ENCODE measurements at places on chromosomes 6 and 20. TPM values are rescaled to one million over a fixed set of nuclear protein-coding genes. Genes with fewer than 3 reads are reported as not detected.

Gene SPTLC3
- 0.05 TPM for total RNA-seq

Gene LTA
- 19.4 TPM for total RNA-seq

Gene SLC17A3
- 0.55 TPM for total RNA-seq

Gene ASF1A
- total RNA-seq, result 51.1 TPM

Gene SIGLEC1
- total RNA-seq, result not detected

DNA sequence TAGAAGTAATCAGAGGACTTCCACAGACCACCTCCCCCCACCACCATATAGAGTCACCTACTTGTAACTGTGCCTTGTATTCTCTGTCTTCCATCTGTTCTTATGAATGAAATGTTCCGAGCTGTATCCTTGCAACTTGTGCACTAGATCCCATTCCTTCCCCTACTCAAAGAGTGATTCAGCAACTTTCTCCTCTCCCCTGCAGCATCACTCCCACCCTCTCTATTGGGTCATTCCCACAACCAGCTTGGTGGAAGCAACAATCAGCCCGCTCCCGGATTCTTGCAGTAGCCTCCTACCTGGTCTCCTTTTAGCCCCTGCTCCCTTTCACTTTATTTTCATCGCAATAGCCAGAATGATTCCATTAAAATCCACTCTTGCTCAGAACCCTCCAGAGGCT is 34.9 kb upstream of the REV3L start:
- DNase-seq, result no peak
- peaks cover 22% of the 10 kb centered on the region for H3K4me1 ChIP-seq
- H3K27me3 ChIP-seq, result no peaks in the 10 kb centered on the region
- H3K27ac ChIP-seq, result no peak overlapping the region
- H3K4me3 ChIP-seq, result no peak overlapping the region

DNA sequence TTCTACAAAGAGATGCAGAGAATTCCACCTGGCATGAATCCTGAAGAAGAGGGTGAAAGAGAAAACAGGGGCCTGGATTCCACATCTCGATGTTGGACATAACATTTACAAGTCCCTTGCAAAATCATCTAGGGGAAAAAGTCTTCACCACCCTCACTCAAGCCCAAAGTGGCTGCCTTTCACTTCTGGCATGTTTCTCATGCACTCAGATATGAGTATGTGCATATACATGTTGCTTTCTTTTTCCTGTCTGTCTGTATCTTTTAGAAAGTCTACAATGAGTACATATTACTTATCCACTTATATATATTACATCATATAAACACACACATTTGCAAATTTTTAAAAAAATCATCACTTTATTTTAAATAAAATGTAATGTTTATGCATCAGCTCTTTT is 159.3 kb downstream of the KIF6 start:
- H3K27me3 ChIP-seq, result peaks cover 8% of the 10 kb centered on the region
- no peaks in the 10 kb centered on the region for H3K36me3 ChIP-seq
- no peak for DNase-seq
- no peaks in the 10 kb centered on the region for H3K4me1 ChIP-seq
- H3K27ac ChIP-seq, result no peak overlapping the region

DNA sequence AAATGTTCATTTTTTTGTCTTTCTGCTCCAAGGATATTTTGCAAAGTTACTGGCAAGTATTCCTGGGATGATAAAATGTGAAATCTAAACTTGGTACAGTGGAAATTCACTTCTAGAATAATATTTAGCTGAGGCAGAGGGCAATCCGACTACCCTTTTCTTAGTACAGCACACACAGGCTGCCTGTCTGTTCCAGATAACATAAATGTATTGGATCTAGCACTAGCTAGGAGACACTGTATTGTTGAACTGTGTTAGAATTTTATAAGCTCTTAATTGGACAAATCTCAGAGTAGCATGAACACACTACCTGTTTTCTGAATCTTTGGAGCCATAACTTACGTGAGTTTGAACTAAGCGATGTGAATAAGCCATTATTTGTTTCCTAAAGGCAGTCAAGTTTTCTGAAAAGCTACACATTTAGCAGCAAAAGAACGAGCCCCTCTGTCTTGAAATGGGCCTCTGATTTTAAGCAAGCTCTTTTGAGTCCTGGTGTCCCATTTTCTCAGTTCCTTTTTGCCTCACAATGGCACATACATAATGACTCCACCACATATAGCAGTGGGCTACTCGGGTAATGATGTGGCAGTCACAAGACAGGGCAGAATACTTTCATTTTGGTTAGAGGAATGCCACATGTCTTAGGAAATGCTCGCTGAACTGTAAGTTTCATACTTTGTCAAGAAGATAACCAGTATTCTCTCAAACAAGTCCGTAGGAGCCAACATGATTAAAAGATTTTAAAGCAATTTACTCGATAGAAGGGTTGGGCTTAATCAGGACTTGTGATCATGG is 116.5 kb upstream of the ESR1 start:
- no peaks in the 10 kb centered on the region for H3K36me3 ChIP-seq
- peaks cover 4% of the 10 kb centered on the region for H3K27me3 ChIP-seq
- peaks cover 18% of the 10 kb centered on the region for H3K4me1 ChIP-seq
- DNase-seq, result peak; percentile 49

- H3K27ac ChIP-seq, result no peak overlapping the region
- no peak for DNase-seq
- H3K27me3 ChIP-seq, result peaks cover 14% of the 10 kb centered on the region
- H3K4me3 ChIP-seq, result no peak overlapping the region
- no peaks in the 10 kb centered on the region for H3K36me3 ChIP-seq
These were observed 157.6 kb downstream of the SH3BGRL2 start for GRCh38 chr6:79788756-79789155.

DNA sequence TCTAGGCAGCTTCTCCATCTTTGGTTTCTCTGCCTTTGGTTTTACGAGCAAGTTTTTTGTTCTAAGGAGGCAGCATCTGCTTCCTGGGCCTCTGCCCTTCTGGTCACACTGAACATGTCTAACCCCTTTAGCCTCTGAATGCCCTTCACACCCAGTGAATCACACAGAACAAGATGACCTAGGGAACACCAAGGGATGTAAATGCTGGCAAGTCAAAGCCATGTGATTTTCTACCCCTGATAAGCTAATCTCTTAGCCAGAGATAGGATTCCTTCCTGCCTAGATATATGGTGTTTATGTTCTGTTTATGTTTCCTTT is 7.2 kb upstream of the BPIFB6 start:
- H3K36me3 ChIP-seq, result no peaks in the 10 kb centered on the region
- H3K4me1 ChIP-seq, result no peaks in the 10 kb centered on the region
- no peaks in the 10 kb centered on the region for H3K27me3 ChIP-seq

GRCh38 chr6:33633462-33634158 is 12.5 kb downstream of the ITPR3 start:
- DNase-seq, result peak; percentile 66
- peaks cover 61% of the 10 kb centered on the region for H3K4me1 ChIP-seq
- H3K27me3 ChIP-seq, result no peaks in the 10 kb centered on the region
- peaks cover 39% of the 10 kb centered on the region for H3K36me3 ChIP-seq
- H3K27ac ChIP-seq, result peak overlapping the region; percentile 46

- H3K36me3 ChIP-seq, result no peaks in the 10 kb centered on the region
- no peak overlapping the region for H3K27ac ChIP-seq
- peaks cover 29% of the 10 kb centered on the region for H3K4me1 ChIP-seq
- peaks cover 5% of the 10 kb centered on the region for H3K27me3 ChIP-seq
- H3K4me3 ChIP-seq, result no peak overlapping the region
These were observed 30.6 kb upstream of the PRDM1 start for GRCh38 chr6:106055489-106055888.

GRCh38 chr6:45105170-45105820 is 222.8 kb upstream of the RUNX2 start:
- no peak overlapping the region for H3K27ac ChIP-seq
- H3K4me1 ChIP-seq, result peaks cover 16% of the 10 kb centered on the region
- peaks cover 4% of the 10 kb centered on the region for H3K36me3 ChIP-seq
- no peak for DNase-seq
- no peaks in the 10 kb centered on the region for H3K27me3 ChIP-seq

GRCh38 chr20:23195636-23196035 is 109.5 kb upstream of the CD93 start:
- no peak overlapping the region for H3K4me3 ChIP-seq
- no peak overlapping the region for H3K27ac ChIP-seq
- no peaks in the 10 kb centered on the region for H3K36me3 ChIP-seq
- H3K4me1 ChIP-seq, result no peaks in the 10 kb centered on the region

- no peak overlapping the region for H3K27ac ChIP-seq
- H3K4me3 ChIP-seq, result no peak overlapping the region
- H3K27me3 ChIP-seq, result no peaks in the 10 kb centered on the region
- DNase-seq, result no peak
These were observed 11.2 kb upstream of the C20orf144 start for GRCh38 chr20:33650753-33651561.

- H3K4me1 ChIP-seq, result peaks cover 9% of the 10 kb centered on the region
- no peak overlapping the region for H3K27ac ChIP-seq
- no peaks in the 10 kb centered on the region for H3K36me3 ChIP-seq
- DNase-seq, result no peak
- no peaks in the 10 kb centered on the region for H3K27me3 ChIP-seq
These were observed 123.1 kb downstream of the KLHL32 start for GRCh38 chr6:97047473-97048201.

DNA sequence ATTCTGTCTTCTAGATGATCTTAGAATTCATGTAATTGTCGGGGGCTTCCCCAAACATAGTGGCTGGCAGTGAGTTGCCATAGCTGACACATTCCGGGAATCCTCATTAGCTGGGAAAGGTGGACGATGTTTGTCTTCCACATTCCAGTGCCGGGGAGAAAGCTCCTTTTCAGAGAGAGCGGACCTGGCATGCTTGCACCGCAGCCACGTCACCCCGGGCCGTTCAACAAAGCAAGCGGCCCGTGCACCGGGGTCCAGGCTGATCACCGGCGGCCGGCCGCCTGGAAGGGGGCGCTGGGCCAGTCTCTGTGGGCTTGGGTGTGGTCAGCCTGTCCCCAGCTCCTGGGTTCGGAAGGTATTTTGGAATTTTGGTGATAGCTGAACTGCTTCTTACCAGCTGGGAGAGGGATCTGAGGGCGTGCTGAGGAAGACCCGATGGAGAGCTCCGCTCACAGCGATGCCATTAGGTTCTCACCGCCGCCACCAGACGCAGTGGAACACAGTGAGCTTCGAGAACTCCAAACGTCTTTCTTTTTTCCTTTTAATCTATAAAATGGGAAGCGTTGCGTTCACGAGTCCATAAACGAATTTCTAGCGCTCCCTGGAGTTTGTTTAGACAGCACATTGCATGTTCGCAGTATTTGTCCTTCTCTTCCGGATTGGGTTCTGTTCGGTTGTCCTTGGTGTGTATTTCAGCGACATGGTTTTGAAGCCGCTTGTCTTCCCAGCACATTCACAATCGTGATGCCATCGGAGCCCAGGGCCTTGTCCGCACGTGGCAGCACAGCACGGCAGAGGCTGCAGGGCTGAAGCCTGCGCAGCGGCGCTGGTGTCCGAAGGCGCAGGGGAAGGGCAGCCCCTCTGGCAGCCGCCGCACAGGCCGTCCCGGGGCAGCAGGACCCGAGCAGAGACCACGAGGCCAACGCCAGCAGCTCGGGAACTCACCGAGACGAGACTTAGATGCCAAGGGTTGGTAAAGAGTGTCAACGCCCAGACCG is 557.6 kb downstream of the QKI start:
- H3K4me1 ChIP-seq, result no peaks in the 10 kb centered on the region
- DNase-seq, result no peak
- no peak overlapping the region for H3K27ac ChIP-seq
- no peaks in the 10 kb centered on the region for H3K36me3 ChIP-seq
- no peak overlapping the region for H3K4me3 ChIP-seq
